Kidney (tissue), 22 donors: ENCODE measurements at places on chromosomes 3 and 15. TPM values are rescaled to one million over a fixed set of nuclear protein-coding genes. Genes with fewer than 3 reads are reported as not detected.

Gene CADM2
- 0.06 TPM for polyA plus RNA-seq

Gene MLF1
- polyA plus RNA-seq: 30.0 TPM

DNA sequence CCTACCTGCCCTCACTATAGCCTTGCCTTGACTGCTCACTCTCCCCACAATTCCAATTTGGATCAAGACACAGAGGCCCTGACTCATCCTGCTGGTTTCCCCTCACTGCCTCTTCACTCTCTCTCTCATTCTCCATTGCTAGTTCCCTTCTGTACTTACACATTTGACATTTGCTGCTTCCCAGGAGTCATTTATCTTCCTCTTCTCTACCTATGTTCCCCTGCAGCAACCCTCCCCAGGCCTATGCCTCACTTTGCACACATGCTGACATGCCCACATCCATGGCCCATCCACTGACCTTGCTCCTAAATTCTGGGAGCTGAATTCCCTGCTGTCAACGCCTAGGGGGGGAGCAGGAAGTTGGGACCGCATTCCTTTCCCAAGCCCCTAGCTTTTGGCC, 82.2 kb downstream of the SRGAP3 start:
- DNase-seq: no peak

- no peak for DNase-seq
These were observed 28.4 kb downstream of the SPRED1 start for GRCh38 chr15:38281031-38281430.

DNA sequence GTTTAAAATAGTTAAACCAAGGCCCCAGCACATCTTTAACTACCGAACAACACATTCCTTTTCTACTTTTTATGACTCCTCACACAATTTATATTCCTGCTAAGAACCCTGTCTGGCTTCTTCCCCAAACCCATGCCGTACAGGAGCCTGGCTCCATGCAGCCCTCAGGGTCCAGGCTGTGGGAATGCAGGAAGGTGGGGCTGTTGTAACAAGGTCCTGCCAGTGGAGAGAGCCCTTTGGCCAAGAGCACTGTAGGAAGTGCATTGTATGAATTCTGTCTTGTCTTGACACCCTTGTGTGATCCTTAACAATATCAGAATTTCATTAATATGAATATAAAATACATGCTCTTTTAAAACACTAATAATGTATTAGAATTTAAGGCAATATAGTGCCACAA, 563.8 kb downstream of the TBL1XR1 start:
- DNase-seq: peak; percentile 7

DNA sequence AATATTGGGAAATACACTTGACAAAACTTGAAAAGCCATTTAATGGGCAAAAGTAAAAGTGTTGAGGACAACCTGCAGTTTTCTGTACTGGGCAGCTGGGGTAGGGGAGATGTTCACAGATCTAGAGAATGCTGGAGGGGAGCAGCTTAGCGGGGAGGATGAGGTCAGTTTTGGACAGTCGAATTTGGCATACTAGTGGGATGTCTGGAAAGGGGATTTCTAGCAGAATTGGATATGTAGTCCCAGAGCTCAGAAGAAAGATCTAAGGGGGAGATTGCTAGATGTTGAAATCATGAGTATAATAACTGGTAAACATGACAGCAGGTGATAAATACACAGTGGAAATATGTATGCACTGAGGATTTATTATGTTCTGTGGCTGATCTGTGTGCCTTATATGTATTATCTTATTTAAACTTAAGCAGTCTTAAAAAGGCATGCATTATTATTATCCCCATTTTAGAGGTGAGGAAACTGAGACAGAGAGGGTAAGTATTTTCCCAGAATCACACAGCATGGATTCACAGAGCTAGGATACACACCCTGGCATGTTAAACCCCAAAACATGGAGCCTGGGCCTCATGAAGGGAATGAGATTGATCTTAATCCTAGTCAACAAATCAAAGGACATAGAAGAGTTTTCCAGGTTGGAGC, 42.7 kb downstream of the TLNRD1 start:
- no peak for DNase-seq

DNA sequence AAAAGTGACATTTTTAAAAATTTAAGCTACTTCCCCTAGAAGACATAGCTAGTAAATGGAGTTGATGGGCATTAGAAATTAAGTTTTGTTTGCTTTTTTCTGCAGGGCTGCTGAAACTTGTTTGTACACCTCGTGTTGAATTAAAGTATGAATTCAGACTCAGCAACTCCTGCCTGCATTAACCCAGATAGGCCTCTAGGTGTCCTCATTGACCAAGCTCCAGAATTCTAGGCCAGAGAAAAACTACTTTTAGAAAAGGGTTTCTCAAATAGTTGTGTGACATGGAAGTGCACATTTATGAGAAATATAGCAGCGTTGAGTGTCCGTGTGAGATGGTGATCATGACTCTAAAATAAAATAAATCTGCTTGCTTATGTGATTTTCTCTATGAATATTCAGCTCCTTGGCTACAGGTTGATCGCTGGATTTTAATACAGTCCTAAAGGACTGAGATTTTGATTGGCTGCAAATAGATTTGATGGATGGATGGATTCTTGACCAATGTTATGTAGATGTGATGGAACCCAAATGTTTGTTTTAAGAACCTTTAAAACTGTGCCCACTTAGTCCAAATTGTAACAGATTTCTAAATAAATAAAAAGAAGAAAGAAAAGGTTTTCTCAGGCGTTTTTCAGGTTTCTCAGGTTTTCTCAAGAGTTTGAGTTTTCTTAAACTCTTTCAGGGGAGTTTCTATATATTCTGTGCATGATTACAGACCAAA, 39.4 kb upstream of the LMOD3 start:
- DNase-seq: peak; percentile 63

GRCh38 chr3:194097141-194097882, 38.6 kb upstream of the HES1 start:
- peak; percentile 75 for DNase-seq

DNA sequence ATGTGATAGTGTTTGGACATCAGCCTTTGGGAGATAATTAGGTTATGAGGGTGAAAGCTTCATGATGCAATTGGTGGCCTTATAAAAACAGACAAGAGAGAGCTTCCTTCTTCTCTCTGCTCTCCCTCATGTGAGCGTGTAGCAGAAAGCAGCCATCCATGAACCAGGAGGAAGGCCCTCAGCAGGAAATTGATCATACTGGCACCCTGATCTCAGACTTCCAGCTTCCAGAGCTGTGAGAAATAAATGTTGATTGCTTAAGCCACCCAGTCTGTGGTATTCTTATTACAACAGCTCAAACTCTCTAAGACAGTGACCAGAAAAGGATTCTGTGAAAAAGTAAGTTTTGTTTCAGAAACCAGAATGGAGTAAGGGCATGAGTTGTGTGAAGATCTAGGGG, 13.3 kb downstream of the STAC start:
- no peak for DNase-seq

DNA sequence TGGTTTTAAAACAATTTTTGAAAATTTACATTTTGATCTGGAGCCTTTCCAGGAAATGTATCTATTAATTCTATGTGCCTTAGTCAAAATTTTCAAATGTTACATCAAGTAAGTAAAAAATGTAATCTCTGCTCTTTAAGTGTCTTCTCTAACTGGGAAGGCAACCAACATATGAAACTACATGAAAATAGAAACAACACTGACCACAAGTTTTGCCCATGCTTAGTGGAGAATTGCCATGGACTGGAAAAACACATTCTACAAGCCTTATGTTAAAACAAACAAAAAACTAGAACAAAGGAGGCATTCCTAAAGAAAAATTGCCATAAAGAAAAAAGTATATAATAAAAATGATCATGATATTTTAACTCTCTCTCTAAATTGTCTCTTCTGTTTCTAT, 75.9 kb upstream of the SPRED1 start:
- no peak for DNase-seq

- DNase-seq: no peak
These were observed 12.5 kb downstream of the FLNB start for GRCh38 chr3:58020783-58021071.

- no peak for DNase-seq
These were observed 6.1 kb downstream of the GRM2 start for GRCh38 chr3:51712963-51713362.

DNA sequence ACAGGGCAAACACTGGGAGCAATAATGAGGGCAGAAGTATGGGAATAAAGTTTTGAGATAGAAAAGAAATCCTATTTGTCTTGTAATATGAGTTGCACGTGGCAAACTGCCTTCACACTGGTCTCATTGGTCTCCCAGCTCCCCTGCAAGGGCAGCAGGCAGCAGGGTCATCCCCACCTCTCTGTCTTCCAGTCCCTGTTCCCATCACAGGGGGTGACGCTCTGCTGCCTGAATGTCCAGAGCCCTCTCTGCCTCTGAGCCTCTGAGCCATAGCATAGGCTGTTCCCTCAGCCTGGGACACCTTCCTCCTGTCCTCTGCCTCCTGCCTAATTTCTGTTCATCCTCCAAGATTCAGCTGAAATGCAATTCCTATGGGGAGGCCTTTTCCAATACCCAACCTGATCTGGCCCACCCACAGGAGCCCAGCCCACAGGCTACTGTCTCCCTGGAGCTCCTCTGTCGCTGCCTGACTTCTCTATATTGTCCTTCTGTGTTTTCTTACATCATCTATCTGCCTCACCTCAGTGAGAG, 12.1 kb upstream of the SKOR1 start:
- DNase-seq: no peak

GRCh38 chr15:31468911-31469785, 142.5 kb downstream of the KLF13 start:
- no peak for DNase-seq

DNA sequence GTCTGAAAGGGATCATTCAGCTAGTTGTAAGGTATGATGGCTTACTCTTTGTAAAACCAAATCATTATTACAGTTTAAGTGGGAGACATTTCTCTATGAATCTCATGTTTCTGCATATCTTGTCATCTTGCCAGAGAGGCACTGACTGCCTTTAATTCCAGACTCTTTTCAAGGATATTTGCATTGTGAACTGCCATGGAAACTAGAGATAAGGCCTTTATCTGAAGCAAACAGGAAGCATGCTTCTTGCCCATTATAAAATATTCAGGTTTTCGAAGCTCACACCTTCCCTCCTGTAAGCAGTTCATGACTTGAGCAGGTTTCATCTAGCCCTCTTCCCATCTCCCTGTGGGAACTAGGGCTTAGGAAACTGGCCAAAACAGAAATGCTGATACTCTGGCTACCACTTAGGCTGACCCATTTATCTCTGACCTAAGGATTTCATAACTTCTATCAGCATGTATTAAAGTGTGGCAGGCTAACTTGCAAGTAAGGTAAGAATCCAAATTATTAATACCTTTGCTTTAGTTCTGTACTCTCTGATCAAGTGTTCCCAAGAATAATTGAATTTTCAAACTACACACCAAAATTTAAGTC, 326.6 kb upstream of the ALCAM start:
- DNase-seq: no peak

DNA sequence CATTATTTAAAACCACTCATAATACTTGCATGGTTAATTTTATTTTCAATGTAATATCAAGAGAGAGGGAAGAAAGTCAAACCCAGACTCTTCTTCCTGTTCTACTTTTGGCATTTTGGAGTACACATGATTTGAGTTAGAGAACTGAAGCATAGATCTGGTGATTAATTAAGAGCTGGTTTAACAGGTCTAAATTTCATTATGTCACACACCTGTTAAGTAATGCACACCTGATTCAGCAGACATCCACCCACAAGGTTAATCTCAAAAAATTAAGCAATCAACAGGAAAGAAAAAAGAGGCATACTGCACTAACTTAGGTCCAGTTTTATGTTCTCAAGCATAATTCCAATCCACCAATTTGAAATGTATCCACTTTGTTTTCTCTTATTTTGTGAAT, 101.1 kb upstream of the ICE2 start:
- DNase-seq: no peak
